H9 (cell line): ENCODE measurements at places on chromosomes 2 and 18.

- no peak for DNase-seq
Measured at GRCh38 chr18:9209279-9209678, 72.7 kb downstream of the ANKRD12 start.

DNA sequence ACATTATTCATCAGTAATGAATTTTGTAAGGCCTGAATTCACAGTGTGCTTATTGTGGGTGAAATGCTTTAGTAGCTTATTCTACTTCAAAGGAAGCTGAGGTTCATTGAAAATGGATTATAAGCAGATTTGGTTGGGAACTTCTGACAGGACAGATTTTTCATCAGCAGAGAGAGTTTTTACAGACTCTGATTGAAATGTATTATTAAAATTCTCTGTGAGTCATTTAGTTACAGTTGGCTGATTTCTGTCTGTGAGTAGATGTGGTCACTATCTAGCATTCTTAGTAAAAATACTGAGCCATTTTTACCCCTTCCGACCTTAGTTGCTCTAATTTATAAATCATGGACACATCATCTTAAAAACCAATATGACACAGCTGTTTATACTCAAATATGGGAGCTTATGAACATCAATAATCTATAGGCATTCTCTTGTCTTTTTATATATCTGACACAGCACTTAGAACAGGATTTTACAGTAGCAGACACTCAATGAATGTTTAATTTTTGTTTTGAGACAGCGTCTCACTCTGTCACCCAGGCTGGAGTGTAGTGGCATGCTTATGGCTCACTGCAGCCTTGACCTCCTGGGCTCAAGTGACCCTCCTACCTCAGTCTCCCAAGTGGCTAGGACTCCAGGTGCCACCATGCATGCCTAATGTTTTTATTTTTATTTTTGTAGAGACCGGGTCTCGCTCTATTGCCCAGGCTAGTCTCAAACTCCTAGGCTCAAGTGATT is 239.6 kb downstream of the BABAM2 start:
- no peak for DNase-seq

GRCh38 chr2:96977631-96978195 is 8.7 kb downstream of the FAM178B start:
- no peak for DNase-seq

GRCh38 chr2:62654423-62654791 is 51.1 kb upstream of the EHBP1 start:
- no peak for DNase-seq

GRCh38 chr2:16441431-16441830 is 224.2 kb downstream of the CYRIA start:
- no peak for DNase-seq

- no peak for DNase-seq
Measured at GRCh38 chr2:27756544-27757498, 14.7 kb upstream of the MRPL33 start.

DNA sequence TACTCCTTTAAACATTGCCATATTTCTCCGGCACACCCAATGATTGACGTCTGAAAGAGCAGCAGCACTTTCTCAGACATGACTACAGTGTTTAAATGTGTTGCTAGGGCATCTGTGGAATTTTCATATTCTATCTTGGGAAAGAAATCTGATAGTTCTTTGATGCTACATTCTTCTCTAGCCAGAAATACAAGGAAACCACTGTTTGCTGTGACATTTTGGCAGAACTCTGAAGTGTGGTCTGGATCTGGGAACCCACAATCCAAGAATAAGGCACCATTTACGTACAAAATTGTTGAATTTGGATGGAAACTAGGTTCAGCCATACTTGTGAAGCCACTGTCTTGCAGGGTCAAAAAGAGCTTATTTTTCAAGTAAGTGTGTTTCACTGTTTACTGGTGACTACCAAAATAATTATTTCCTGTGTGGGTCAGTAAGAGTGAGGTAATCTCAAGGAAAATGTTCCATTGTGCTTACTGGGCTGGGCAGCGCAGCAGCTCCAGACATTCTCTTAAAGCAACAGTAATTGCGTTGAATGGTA is 21.3 kb upstream of the CD28 start:
- DNase-seq, result no peak

GRCh38 chr18:4285525-4285924 is 169.6 kb downstream of the DLGAP1 start:
- DNase-seq, result no peak

DNA sequence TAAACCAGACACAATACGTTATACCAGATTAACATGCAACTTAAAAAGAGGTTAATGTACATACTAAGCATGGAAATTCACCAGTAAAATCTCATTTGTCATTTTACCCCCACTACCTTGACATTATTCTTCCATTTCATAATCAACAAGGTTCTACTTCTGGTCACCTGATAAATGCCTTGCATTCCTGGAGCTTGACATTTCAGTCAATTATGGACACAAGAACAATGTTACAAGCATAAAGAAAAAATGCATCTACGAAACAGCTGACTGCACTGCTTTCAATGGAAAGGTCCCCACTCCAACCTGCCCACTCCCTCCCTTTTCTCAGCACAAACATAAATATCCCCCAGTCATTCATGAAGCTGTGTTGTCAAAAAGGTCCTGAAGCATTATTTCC is 31.4 kb downstream of the ARL5A start:
- no peak for DNase-seq

- DNase-seq, result no peak
Measured at GRCh38 chr18:49052891-49053644, 102.3 kb upstream of the SMAD7 start.

GRCh38 chr18:22399949-22400348 is 17.8 kb downstream of the CTAGE1 start:
- DNase-seq, result no peak

DNA sequence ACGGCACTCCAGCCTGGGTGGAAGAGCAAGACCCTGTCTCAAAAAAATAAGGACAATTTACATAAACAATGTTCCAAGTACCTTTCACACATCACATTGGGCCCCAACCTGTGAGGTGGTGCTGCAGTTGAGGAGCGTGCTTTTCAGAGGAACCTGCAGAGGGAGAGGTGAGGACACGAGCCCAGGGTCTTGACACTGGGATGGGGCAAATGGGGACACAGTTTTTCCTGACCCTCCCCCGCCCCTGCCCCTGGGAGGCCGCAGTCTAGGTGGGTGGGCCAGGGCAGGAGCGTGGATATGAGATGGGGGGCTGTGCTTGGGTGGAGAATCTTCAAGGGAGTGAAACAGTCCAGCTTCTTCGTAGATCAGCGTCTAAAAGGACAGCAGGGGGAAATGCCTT is 112.9 kb downstream of the SEPTIN10 start:
- DNase-seq, result no peak

DNA sequence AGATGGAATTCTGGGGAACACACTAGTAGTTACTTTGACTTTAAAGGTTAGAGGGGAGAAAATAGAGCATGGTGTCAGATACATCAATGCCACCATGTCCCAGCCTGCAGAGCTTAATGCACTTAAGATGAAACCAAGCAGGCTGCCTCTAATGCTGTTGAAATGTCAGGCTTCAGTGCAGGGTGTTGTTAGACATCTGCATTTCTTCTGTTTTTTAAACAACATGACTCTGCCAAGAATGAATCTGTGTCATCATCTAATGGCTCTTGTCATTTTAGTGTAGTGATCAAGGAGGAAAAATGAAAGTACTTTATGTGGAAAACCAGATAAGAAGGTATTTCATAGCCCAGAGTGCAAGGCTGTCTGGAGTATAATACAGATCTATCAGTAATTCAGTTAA is 29.9 kb downstream of the LYPD1 start:
- no peak for DNase-seq

DNA sequence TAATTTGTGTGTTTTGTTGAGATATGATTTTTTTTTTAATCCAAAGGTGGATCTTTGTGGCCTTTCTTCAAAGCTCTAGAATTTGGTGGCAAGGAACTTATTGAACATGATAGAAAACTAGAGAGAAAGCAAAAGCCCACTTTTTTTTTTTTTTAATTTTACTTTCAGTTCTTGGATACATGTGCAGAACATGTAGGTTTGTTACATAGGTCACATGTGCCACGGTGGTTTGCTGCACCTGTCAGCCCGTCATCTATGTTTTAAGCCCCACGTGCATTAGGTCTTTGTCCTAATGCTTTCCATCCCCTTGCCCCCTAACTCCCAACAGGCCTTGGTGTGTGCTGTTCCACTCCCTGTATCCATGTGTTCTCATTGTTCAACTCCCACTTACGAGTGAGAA is 135.9 kb downstream of the RHBDD1 start:
- no peak for DNase-seq

GRCh38 chr18:46725310-46725709 is 31.5 kb downstream of the ST8SIA5 start:
- no peak for DNase-seq
